ENCODE measurements at places on chromosomes 12 and 14.

GRCh38 chr12:67827820-67828383 lies 161.3 kb upstream of the IFNG-AS1 start:
- peak; percentile 70 for DNase-seq

DNA sequence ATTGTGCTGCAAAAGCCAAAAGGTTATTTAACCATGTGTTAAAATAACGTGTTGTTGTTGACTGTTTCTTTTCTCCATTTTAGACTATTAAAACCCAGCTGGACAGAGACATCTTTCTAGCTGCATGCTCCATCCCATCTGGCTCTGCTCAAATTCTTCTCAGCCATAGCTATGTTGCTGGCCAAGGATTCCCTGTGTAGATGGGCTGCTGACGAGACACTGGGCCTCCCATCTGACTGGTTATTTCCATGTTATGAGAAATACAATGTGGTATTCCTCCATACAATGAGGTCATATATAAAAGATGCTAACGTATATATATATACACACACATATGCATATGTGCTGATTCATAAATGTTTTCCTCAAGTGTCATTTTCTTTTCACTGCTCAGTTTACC lies 30.1 kb downstream of the MED13L start:
- no peak for DNase-seq

GRCh38 chr14:66916421-66916820 lies 272.8 kb upstream of the GARIN2 start:
- no peak for DNase-seq

DNA sequence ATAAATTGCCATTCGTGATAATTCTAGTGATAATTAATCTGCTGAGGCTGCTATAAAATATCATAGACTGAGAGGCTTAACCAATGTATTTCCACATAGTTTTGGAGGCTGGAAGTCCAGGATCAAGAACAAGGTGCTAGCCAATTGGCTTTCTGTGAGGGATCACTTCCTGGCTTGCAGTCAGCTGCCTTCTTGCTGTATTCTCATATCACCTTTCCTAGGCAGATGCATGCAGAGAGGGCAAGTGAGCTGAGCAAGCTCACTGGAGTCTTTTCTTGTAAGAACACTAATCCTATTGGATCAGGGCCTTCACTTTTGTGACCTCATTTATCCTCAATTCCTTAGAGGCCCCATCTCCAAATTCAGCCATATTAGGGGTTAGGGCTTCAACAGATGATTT lies 640.7 kb downstream of the DIO2 start:
- DNase-seq, result no peak

- no peak for DNase-seq
These were observed 8.0 kb upstream of the ATF7IP start for GRCh38 chr12:14357486-14357885.

DNA sequence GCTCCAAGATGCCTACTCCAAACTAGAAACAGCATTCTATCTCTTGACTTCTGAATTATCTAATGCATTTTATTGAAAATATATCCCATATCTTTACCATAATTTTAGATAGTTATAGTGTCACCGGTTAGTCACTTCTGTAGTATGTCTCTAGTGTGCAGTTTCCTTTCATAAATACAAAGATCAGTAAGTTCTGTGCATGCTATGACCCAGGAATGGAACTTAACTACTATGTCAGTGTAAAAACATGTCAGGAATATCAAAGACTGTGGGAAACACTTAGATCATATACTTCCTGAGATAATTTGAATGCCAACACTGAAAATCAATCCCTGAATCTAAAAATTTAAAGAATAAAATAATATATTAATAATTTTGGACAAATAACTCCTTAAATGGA lies 237.6 kb downstream of the ATXN7L3B start:
- DNase-seq, result no peak

DNA sequence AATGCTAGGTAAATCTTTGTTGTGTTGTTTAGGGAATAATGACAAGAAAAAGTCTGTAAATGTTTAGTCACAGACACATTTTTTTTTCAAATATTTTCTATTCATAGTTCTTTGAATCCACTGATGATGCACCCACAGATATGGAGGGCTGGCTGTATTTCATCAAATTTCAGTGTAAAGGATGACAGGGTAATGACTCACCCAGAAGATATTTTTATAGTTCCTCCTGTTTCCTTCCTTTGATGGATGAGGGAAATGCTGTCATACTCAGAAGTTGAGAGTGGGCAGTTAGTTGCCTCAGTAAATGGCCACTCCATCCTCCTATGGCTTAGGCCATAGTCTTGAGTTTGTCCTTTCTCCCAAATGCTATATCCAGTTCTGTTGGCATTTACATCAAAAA lies 76.9 kb upstream of the REP15 start:
- no peak for DNase-seq

GRCh38 chr14:106216679-106217078 lies 690.3 kb downstream of the TMEM121 start:
- no peak for DNase-seq

DNA sequence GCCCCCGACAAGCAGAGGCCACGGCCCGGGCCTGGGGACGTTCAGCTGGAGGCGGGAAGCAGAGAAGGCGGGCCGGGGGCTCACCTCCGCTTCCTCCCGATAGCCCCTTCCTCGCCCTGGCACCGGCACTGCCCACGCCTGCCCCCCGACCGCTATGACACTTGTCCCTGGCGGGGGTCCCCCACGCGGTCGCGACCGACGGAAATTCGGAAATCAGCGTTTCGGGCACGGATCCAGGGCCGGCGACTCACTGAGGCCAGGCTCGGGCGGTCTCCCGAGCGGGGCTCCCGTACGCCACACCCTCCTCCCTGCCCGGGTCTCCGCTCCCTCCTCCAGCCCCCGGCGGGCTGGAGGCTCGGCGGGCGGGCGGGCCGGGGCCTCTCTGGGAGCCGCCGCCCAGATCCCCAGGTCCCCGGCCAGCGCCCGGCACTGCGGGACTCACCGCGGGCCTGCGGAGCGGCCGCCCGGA lies 581 bp downstream of the PITPNM2 start:
- DNase-seq, result peak; percentile 17

DNA sequence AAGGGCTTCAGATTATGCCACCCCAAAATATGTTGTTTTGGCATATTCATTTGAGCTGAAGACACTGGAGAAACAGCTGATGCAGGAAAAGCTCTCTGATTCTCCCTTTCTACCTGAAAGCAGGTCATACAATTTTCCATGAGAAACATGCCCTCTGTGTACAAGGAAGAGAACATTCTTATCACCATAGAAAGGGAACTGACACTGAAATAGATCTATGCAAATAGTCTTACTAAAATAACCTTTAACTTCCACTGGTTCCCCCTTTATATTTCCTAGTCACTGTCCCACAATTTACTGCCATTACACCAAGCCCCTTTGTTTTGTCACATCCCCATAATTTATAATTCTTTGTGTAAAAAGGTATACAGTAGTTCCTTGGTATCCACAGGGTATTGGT lies 9.6 kb upstream of the PHC1 start:
- no peak for DNase-seq

- no peak for DNase-seq
These were observed 12.0 kb downstream of the KIAA0586 start for GRCh38 chr14:58439476-58439875.

DNA sequence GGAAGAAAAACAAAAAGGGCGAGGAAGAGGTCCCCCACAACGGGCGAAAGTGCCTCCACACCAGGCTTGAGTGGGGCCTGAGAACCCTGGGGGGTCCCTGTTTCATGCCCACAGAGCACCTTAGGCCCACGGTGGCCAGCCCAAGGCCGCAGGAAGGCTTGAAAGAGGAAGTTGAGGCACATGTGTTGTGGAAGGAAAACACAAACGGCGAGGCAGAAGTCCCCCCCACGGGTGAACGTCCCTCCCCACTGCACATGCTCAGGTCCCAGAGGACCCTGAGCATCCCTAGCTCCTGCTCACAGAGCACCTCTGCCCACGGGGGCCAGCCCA lies 371.5 kb downstream of the ALG10 start:
- no peak for DNase-seq

DNA sequence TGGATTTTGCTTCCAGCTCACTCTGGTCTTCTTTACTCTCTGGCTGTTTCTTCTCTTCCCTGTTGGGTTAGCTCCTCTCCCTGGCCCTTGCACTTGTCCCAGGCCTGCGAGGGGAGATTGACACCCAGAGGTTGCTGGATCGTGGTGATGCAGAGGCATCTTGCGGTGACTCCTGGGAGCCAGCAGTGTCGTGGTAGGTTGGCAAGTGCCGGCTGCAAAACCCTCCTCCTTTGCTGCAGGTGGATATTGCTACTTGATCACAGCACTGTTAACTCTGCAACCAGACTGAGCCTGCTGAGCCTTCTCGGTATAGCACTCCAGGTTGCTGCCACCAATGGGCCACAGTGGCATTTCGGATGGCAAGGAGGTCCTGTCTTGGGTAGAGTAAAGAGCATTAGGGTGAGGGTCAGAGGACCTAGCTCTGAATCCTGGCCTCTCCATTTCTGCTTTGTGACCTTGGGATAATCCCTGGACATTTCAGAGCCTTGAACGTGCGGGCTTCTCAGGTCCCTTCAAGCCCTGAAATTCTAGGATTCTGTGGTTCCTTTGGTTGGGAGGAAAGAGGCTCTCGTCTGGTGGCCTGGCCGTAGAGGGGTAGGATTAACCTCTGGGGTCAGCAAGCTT lies 87.4 kb downstream of the TSPAN9 start:
- no peak for DNase-seq

GRCh38 chr12:39341179-39341578 lies 101.7 kb downstream of the KIF21A start:
- no peak for DNase-seq

- DNase-seq, result no peak
These were observed 84.9 kb downstream of the PHETA1 start for GRCh38 chr12:111283966-111284365.

- no peak for DNase-seq
These were observed 68.8 kb downstream of the RERG start for GRCh38 chr12:15152456-15152855.

GRCh38 chr14:29735459-29735858 lies 192.2 kb downstream of the PRKD1 start:
- DNase-seq, result no peak

DNA sequence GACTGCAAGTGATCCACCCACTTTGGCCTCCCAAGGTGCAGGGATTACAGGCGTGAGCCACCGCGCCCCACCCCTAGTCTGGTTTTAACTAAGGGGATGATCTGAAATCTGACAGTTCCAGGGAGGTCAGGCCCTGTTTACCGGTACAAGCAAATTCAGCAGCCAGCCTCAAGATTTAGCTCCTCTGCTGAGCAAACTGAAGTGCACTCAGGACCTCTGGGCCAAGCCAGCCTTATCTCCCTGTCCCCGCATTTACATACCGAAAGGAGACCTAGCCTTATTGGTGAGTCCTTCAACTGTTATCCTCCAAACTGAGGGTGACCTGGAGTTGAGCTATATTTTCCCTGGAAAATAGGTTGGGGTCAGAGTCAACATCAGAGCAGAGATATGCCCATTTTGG lies 835 bp upstream of the ABHD4 start:
- DNase-seq, result no peak

DNA sequence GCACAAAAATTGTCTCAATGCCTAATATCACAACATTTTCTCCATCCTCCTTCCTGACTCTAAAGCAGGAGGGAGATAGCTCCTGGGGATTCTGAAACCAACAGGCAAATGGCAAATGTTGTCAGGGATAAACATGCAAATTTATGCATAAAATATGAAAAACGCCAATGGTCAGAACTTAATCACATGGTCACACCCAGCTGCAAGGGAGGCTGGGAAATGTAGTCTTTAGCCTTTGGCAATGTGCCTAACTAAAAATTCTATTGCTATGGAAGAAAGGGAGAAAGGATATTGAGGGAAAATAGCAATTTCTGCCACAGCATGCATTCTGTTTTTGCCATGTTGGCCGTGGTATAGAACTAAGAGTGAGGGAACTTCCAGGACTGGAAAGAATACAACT lies 11.7 kb upstream of the OASL start:
- DNase-seq, result no peak

GRCh38 chr12:25459541-25459951 lies 93.5 kb downstream of the LMNTD1 start:
- DNase-seq, result no peak

DNA sequence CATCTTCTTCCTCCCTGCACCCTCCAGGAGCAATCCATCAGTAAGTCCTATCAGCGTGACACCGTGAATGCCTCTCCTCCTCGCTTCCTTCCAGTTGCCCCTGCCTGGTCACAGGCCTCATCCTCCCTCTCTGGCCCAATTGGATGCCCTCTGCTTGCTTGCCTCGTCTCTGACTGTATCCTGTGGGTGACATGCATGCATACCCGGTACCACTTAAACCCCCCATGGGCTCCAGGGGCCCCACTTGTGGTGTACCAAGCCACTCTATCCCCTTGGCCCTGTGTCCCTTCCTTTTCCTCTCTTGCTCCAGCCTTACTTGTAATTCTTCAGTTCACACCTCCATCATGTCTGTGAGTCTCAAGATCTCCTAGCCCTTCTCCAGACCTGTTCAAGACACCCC lies 106.0 kb upstream of the RTL1 start:
- DNase-seq, result no peak

Data from activated naive CD4-positive, alpha-beta T cell treated with Interleukin-2 at 50 U/mL for 16 hours (primary cell).